NCI-H1930 (cell line): ENCODE measurements at places on chromosomes 1 and 21.

DNA sequence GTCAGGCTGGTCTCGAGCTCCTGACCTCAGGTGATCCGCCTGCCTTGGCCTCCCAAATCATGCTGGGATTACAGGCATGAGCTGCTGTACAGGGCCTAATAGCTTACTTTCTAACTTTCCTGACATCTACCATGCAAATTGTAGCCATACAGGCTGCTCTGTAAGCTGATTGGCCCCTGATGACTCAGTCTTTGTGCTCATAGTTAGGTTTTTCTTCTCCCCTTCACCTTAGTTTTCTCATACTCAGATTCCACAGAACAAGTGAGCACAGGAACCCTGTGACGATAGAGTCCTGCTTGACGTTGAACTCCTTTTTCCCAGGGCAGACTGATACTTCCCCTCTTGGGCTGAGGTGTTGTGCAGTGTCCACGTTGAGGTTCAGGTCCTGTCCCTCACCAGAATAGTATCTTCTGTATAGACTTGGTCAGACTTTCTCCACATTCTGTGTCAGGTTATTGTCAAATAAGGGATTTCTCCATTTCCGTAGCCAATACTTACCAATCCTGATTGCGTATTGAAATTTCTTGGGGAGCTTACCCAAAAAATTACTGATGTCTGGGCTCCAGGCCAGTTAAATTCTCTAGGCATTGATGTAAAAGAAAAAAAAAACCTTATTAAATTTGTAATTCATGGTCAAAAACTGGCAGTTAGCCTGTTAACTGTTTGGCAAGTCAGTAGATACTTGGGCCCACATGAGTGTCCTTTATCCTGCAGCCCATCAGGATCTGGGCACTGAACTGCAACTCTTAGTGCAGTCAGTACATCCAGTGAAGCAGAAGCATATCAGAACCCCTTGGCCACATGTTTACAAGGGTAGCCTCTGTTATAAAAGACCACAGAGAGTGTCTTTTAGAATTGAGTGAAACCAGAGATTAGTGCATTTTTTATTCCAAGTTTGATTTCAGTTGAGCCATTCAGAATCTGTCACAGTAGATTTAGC, 118.2 kb downstream of the DYRK1A start:
- no peak for DNase-seq

DNA sequence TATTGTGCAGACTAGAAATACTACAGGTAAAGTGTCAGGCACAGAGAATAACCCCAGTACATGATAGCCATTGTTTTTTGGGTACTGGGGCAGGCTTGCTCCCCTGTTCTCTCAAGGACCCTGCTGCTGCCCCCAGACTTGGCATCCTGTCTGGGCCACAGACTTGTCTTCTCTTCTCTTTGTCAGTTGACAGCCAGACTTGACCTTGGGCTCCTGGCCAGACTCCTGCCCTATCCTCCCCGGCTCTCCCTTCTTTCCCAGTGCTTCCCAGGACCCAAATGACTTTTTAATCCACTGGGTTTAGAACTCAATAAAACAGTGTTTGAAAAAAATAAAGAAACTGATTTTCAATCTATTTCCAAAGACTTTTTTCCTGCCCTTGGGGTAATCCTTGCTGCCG, 43.2 kb downstream of the ZSCAN20 start:
- no peak for DNase-seq

DNA sequence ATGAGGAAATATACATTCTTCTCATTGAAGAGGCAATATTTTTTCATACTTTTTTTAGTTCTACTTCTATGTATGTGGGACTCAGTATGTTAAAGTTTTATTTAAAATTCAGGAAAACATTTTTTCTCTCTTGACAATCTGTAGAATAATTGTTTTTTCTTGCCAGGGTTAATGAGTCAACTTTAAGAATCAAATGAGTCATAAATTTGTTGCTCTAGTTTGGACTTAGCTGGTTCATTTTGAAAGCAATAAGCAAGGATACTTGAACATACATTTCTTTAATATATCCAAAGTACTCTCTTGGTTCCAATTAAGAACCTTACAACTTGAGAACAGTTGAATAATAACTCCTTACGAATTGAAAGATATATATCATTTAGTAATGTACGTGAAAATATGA, 1145.3 kb upstream of the B3GALT2 start:
- no peak for DNase-seq

GRCh38 chr1:90989990-90990389, 31.8 kb downstream of the ZNF644 start:
- DNase-seq, result no peak

- DNase-seq, result no peak
Measured at GRCh38 chr1:241706257-241706656, 54.2 kb downstream of the WDR64 start.

DNA sequence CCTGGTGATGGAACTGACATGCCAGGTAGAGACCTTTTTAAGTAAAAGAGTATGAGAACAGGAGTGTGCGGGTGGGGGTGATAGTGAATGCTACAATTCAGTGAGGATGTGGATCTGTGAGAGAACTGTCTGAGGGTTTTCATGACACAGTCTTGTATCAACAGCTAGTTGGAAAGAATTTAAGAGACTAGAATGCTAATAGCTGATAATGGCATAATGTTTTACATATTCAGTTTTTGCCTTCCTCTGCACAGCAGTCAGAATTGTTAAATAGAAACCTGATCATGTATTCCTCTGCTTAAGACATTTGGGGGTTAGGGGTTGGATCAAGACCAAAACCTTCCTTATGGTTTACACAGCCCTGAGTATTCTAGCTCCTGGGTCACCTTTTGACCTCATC, 152.8 kb upstream of the ZRANB2 start:
- no peak for DNase-seq

- no peak for DNase-seq
Measured at GRCh38 chr1:33298623-33299277, 22.1 kb downstream of the A3GALT2 start.

GRCh38 chr1:38500352-38500751, 359.2 kb downstream of the RRAGC start:
- no peak for DNase-seq

DNA sequence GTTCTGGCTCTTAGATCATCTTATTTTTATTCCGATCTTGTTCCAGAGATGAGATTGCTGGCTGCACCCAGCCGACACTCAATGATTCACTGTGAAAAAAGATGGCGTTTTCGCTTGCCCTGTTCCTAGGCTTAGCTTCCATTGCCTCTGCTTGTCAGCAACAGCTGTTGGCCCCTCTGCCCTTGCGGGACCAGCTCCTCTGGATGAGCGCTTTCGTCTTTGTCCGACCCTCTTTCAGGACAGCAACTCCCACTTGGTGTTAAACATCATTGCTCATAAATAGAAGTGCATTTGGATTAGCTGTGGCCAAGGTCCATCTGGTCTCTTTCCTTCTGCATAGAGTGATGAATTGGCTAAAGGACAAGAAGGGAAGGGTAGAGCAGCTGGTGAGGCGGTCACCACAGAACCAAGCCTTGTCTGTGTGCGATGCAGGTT, 43.5 kb upstream of the SCCPDH start:
- no peak for DNase-seq

DNA sequence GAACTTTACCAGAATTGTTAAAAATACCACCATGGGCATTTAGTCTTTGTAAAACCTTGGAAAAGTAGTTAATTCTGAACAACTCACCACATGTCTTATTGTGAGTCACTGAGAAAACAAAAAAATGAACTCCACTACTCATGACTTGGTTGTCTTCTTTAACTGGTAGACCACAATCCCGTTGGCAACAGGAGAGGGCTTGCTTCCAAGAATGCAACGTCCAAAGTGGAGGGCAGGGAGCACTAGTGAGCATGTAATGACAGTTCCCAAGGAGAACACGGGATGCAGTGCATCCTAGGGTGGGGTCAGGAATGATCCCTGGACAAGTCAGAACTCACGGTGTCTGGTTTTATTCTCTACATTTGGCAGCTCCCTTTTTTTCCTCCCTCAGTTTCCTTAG, 15.2 kb upstream of the HMCN1 start:
- no peak for DNase-seq

GRCh38 chr1:13699510-13699909, 478 bp upstream of the PRDM2 start:
- DNase-seq, result no peak

DNA sequence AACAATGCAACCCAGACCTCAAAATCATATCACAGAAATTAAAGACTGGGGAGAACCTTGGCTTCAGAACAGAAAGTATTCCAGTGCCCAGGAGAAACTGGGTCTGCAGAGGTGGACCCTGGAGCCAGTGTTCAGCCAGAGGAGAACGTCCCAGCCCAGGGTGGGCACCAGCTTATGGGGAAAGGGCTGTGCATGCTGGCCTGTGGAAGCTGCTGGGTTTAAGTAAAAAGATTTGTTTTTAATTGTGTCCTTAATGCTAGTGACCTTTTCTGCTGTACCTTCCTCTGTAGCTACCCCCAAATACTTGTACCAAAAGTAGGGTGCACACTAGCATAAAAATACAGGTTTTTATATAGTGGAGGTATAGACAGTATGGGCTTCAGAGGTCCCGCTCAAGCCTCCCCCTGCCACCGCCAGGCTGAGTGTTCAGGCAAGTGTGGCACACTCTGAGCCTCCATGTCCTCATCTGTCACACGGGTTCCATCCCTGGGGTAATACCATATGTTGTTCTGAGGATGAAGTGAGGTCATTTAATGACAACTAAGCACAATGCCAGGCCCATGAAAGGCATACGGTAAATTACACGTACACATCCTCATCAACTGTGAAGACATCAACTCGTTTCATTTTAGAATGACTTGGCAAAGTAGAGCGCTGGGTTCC, 47.0 kb downstream of the SLC37A1 start:
- no peak for DNase-seq

GRCh38 chr1:211514030-211514754, 22.2 kb upstream of the RD3 start:
- DNase-seq, result peak; percentile 71

DNA sequence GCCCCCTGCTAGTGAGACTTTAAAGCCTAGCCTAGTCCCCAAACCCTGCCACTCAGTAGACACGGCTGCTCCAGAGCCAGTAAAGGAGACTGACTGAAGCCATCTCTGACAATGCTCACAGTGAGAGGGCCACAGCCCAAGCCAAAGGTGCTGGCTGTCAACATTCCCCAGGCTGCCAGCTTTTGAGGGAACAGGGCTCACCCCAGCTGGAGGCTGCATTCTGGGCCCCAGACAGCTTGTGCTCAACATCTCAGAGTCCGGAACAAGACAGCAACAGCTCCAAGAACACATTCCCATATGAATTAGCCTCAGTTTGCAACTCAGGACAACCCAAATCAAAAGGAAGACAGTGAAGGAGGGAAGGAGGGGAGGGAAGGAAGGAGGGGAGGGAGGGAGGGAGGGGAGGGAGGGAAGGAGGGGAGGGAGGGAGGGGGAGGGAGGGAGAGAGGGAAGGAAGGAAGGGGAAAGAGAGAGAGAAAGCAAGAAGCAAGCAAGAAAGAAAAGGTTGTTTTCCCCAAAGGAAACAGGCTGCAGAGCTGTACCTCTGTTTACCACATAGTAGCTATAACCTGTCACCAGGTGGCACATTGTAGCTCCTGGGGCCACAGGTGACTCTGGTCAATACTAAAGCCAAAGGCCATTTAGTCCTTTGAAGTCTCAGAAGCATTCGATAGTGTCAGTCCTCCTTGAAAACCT, 5.4 kb downstream of the ARTN start:
- no peak for DNase-seq

GRCh38 chr1:153919876-153920852, 2.6 kb downstream of the GATAD2B start:
- DNase-seq, result no peak

DNA sequence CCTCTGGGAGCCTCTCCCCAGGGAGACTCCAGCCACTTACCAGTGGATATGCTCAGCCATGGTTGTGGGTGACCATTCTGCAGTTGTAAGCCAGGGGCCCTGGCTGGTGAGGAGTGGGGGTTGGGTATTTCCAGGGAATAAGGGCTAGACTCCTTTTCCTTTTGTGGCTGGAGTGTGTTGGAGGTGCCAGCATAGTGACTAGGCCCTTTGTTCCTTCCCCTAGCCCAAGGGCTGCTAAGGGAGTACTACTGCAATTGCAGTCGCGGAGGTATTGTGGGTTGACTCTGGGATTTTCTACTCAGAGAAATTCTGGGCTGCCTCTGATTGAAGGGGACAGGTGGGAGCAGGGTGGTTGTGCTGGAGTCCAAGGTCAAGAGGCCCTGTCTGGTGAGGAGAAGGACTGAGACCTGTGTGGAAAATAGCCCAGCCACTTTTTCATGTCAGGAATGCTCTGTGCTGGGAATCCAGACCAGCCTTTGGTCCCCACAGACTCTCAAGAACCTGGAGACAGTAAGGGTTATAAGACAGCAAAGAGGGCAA, 43.1 kb downstream of the MROH9 start:
- no peak for DNase-seq

GRCh38 chr1:43921022-43921421, 12.6 kb upstream of the ARTN start:
- DNase-seq, result no peak

GRCh38 chr1:205610036-205610435, 21.8 kb downstream of the ELK4 start:
- no peak for DNase-seq

DNA sequence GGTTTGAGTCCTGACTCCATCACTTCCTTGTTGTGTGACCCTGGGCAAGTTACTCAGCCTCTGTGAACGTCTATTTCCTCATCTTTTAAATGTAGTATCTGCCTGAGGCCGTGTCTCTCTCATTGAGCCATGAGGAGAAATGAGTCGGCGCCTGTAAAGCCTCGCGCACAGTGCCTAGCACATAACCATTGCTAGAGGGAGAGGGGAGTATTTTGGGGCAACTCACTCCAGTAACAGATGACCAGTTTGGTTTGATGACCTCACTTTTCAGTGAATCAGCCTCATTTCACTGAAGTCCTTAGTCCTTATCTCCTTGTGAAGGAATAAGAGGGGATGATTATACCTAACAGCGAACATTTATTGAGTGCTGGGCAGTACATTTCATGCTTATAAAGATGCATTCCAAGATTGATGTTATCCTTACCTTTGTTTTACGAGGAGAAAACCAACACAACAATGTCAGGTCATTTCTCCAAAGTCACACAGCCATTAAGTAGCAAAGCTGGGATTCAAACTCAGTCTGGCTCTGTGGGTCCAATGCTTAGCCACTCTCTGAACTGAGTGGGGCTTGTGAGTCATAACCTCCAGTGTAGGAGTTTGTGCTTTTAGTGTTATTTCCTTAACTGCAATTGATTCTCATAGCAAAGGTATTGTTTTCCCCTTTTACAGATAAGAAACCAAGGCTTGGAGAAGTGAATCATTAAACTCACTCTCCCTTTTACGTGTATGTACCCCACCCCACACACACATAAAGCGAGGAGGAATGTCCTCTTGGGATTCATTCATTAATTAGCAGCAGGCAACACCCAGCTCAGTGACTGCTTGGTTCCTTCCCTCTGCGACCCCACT, 25.9 kb downstream of the KCNC4 start:
- no peak for DNase-seq

- no peak for DNase-seq
Measured at GRCh38 chr1:235892734-235893413, 26.2 kb upstream of the LYST start.
